Mucosa of gallbladder (tissue), 1 donor: ENCODE measurements at places on chromosomes 5 and 9. TPM values are rescaled to one million over a fixed set of nuclear protein-coding genes. Genes with fewer than 3 reads are reported as not detected.

The MEF2C gene
- total RNA-seq = 56.9 TPM

The ADAMTS6 gene
- total RNA-seq = 19.0 TPM

The SETX gene
- total RNA-seq = 43.1 TPM

The ARSI gene
- 2.2 TPM for total RNA-seq

The HSPB3 gene
- total RNA-seq = 0.46 TPM

The IFNA13 gene
- not detected for total RNA-seq

The TCOF1 gene
- 29.4 TPM for total RNA-seq

The FCN1 gene
- total RNA-seq = 2.0 TPM

The NDST1 gene
- total RNA-seq = 80.7 TPM

DNA sequence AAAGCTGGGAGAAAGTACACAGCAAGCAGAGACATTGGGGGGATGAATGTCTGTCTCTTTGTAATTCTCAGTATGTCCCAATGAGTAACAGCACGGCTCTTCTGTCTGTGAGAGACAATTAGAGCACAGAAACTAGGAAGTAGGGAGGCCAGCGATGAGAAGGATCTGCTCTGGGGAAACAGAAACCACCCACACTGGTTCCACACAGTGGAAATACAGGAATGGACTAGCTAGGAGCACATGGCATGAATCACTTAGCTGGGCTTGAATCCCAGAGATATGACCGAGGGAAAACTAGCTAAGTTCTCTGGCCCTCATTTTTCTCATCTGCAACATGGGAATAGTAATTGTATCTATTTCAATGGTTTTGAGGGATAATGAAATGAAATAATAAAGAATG is 895.9 kb downstream of the TLE4 start:
- no peak for DNase-seq

GRCh38 chr9:14081745-14082144 is 232.2 kb downstream of the NFIB start:
- DNase-seq = no peak

DNA sequence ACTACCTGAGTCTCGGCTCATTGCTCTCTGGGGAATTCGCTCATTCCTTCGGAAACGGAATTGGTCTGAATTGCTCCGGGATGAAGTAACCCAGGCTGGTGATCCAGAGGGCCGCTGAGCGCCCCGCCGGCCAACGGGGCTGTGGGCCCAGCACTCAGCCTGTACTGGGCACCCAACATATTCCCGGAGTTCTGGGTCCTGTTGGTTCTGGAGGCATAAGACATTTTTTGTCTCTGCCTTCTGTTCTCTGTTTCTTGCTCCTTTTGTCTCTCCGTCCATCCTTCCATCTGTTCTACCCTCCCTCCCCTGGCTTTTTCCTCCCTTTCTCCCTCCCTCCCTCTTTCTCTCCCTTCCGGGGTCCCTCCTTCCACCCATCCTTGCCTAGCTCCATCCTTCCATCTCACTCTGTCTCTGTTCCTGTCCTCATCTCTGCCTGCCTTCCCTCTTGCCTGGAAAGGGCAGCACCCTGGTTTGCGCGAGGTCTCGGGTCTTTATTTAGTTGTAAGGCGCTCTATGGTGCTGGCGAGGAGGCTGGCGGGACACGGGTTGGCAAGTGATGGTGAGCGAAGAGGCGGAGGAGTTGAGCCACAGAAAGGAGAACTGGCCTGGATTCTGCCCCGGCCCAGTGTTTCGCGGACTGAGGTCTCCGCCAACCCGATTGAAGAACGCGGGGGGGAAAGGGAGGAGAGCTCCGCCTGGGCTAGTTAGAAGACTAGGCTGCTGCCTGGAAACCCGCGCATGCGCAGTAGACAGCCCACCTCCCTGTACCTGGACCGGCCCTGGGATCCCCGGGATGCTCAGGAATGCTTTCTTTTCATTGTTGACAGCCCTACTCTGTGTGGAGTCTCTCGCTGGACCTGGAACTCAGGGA is 1468.0 kb downstream of the FOXD4L5 start:
- peak; percentile 73 for DNase-seq

DNA sequence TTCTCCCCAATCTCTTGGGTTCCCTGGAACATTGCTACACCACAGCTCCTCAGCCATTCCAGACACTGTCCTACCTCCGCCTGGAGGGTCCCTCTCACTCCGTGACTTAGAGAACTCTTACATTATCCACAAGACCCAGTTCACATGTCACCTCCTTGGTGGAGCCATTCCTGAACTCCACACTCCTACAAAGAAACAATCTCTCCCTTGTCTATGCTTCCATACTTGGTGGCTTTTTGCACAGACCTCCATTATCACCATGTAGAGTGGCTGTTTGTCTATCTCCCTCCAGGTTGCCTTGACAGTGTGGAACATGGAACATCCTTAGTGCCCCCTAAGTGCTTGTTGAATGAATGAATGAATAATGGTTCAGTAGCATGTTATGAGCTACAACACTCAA is 105.9 kb downstream of the PAX5 start:
- no peak for DNase-seq

DNA sequence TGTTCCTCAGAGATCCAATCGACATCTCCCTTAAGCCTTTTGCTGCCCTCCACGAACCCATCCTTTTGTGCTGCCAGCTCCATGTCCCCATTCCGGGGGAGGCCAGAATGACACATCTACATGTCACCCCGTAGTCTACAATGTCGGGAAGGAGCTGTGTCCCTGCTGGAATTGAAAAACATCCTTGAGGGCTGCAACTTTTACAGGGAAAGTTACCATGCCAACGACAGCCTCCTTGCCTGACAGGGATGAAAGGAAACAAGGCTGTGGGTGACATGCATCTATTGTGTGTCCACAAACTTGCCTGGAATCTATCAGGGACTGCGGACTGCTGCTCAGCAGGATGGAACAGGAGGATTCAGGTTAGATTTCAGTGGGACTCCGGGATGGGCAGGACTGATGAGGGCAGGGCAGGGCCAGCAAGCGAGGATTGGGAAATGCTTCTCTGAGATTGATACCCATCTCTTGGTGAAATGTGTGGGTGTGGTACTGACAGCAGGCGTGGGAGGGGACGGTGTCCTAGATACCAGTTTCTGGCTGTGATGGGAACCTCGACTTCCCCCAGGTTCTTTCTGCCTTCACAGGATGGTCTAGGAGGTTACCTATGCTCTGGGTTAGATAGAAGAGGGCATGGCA is 25.5 kb downstream of the EGR1 start:
- no peak for DNase-seq

- DNase-seq = no peak
Measured at GRCh38 chr9:102519423-102519822, 475.7 kb upstream of the CYLC2 start.

DNA sequence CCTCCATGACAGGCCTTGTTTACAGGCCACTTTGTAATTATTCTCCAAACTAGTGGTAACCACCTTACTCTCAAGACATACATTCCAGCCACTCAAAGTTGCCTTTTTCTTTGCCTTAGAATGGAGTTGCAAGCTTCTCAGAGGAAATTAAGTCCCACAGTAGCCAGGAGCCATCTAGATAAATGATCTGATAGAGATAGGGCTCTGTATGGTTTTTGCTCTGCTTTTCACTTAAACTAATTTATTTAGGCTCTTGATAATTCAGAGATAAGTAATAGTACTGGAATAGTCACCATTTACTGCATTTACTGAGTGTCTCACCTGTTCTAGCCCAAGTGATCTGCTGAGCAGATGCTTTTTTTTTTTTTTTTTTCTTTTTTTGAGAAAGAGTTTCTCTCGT is 7.5 kb downstream of the LARP1 start:
- DNase-seq = no peak

DNA sequence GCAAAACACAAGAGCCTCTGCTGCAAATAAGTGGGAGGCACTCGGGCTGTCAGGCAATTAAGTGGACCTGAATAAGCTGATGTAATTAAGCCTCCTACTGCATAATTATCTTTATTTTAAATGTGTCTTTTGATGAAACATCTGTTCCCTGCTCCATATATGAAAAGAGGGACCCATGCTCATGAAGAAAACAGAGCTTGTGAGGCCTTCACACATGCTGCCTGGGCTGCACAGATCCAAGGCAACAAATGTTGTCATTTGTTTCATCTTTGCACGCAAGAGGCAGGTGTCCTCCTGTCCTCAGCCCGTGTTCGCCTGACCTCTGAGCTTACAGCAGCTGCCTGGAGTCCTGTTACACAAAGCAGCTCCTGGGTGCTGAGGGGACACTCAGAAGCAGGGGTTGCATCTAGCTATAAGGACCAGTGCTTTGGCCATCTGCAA is 381.1 kb downstream of the ZNF608 start:
- DNase-seq = no peak

DNA sequence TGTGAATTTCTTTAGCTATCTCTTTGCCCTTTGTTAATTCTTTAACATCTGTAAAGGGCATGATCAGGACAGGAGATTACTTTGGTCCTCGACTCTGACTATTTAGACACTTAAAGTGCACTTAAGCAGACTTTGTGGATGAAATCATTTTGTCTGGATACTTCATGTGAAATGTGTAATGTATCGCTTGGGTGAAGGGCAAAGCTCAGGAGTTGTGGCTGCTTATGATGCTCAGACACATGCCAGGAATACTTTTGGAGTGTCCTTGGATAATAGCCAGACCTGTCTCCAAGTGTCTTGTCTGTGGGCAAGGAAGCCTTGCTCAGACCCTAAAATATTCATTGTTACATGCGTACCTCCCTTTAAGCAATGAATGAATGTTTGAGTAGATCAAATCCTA is 87.8 kb downstream of the RAI14 start:
- no peak for DNase-seq

GRCh38 chr5:158845941-158846340 is 253.8 kb downstream of the EBF1 start:
- no peak for DNase-seq

DNA sequence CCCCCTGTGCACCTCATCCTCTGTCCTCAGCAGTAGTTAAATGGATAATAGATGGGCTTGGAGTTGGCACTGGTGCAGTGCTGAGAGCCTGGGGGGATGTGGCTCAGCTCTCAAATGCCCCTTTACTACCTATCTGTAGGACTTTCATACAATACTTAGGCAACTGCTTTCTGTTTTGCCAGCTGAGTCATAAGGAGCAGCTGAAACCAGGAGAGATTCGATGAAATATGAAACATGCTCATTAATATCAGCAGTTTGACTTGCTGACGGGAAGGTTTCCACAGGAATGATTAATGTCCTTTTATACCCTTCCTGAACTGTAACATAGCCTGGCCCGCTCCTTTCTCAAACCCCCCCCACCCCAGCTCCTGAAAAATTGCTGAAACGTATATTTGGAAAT is 142.6 kb downstream of the SAXO1 start:
- no peak for DNase-seq

- DNase-seq = peak; percentile 31
Measured at GRCh38 chr9:34413231-34413852, 36.6 kb upstream of the MYORG start.

GRCh38 chr5:116534964-116535651 is 39.5 kb downstream of the SEMA6A start:
- no peak for DNase-seq

DNA sequence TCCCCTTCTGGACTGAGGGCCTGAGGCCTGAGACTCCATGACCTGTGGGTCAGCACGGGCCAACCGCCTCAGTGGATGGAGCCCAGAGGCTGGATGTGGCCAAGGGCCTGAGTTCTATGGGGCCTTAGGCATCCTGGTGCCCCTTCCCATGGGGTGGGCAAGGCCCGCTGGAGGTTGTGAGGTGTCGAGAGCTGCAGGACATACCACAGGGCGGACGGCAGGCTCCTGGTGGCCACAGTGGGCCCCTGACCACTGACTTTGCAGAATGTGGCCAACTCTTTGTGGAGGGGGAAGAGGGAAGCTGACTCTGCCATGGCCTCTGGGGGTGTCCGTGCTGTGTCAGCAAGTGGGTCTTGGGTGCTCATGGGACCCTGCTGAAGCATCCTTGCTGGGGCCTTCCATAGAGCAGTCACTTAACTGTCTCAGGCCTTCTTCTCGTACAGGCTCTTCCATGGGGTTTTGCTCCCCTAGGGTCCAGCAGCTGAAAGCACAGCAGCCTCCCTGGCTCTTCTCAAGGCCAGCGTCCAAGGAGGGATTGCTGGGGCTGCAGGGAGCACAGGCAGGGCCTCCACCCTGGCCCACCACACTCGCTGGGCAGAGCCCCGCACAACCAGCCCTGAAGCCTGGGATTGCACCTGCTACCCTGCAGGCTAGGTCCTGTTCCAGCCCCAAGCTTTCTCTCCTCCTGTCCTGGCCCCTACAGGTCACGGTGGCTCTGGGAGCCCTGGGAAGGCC is 21.6 kb upstream of the SLC9A3 start:
- no peak for DNase-seq

- DNase-seq = no peak
Measured at GRCh38 chr5:65903581-65903980, 22.8 kb upstream of the ERBIN start.

DNA sequence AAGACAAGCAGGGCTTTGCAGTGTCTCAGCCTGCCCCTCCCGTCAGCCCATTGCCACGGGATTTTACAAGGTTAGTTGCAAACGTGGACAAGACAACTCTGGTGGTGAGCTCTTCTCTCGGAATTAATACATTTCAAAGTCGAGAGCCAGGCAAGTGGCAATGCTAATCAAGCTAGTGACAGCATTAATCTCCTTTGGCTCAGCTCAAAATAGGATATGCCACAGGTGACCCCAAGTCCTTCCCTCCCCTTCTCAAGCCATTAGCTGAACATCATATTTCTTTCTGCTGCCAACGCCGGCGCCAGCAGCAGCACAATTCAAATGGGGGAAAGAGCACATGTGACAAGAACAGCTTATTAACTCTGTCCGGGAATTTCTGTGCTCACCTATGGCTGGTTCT is 190.1 kb downstream of the ATPSCKMT start:
- DNase-seq = no peak

DNA sequence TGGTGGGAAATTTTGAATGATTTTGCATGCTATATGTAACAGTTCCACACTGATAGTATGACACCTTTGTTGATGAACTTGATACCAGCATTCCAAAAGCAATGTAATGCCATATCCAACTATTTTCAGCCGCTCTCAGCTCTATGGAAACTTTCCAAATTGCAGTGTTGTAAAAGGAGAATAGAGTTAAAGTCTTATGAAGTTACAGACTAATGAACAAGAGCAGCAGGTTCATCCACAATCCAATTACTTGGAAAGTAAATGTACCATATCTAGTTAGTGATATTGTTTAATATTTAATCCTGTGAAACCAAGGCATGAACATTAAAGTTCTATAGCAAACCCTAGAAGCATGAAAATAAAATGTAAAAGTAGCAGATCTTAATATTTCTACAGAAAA is 418.2 kb downstream of the TUSC1 start:
- DNase-seq = no peak

DNA sequence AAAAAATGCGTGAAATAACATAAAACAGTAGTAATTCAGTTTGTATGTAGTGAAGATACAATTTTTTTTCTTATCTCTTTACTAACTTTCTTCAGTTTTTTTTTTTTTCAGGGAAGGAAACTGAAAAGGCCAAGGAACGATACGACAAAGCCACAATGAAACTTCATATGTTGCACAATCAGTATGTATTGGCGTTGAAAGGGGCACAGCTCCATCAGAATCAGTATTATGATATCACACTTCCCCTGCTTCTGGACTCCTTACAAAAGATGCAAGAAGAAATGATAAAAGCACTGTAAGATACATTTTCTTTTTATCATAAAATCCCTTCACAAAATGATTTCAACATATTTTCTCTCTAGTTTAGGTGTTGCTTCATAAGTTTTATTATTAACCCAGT is 120.0 kb downstream of the FER start:
- no peak for DNase-seq

GRCh38 chr5:76083555-76084495 is 642 bp downstream of the SV2C start:
- no peak for DNase-seq
